ENCODE measurements at places on chromosomes 5 and 9.

DNA sequence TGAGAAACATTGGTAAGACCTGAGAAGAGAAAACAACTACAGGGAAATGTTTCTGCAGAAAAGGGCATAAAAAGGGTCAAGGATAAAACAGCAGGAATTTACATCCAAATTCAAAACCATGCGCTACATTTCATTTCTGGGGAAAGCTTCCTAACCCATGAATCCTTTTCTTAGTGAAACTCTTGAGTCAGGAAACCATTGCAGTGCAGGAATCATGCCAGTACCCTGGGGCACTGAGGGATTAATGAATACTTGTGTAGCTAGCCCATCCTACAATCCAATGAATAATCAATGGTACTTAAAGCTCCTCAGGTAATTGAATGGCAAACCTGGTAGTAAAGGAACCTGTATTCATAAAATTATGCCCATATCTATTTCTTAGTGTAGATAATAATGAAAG lies 580.5 kb downstream of the TLE1 start:
- no peak for DNase-seq

DNA sequence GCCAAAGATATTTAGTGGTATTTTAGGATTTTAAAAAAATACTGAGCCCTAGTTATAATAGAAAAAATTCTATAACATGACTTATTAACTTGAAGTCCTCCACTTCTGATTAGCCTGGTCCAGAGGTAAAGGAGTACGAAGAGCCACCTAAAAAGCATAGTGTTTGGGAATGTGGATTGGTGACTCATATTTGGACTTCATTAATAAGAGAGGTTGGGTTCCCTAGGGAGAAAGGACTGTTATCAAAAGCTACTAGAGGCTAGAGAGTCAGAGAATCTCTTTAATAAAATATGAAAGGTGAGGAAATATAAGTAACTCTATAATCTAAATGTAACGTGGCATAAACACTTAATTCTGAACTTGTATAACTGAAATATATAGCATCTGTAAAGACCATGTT lies 180.7 kb upstream of the TARS1 start:
- no peak for DNase-seq

DNA sequence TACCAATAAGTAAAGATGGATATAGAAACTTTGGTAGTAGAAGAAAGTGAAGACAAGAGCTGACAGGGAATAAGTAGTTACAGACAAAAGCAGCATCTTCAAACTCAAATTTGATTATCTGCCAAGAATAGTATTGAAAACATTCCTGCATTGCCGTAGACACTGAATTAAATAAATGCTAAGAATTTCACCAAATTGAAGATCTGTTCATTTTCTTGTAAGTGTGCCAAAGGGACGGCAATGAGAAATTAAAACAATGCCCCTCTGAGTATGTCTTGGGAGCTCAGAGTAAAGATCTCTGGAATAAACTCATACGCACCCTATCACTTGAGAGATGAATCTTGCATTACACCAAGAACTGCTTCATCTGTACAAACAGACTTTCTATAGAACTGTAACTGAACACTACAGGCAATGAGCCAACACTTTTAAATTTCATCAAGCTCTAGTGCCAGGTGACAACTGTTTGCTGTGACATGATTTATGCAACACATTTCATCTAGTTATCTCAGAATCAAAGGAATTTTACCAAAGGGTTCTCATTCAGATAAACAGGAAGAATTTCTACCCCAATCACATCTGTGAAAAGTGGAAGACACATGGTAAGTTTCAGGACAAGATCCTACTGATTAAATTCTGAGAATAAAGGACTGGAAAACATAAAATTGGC lies 66.9 kb downstream of the RFX3 start:
- no peak for DNase-seq

DNA sequence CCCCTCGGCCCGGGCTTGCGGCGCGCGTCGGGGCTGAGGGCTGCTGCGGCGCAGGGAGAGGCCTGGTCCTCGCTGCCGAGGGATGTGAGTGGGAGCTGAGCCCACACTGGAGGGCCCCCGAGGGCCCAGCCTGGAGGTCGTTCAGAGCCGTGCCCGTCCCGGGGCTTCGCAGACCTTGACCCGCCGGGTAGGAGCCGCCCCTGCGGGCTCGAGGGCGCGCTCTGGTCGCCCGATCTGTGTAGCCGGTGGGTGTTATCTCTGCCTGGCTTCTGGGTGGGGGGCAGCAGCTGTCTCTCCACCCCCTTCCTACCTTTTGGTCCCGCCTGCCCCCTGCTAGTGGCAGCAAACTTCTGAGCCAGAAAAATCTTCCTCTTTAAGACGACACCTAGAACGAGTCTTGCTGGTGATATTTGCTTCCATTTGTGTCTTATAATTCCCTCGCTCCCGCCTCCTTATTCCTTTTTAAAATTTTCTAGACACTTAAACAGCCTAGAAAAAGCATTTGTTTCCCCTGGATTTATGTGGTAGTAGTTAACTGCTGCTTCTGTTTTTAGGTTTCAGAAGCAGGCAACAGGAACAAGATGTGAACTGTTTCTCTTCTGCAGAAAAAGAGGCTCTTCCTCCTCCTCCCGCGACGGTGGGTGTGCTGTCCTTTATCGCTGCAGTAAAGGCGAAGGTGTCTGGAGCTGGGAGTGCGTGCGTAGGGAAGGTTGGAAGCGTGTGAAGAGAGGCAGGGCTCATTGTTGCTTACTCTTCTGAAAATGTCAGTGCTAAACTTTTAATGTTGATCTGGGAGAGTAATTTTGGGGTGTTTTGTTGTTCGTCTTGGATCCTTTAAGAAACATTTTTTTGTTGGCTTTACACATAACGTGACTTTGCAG lies 554 bp downstream of the JAK2 start:
- DNase-seq, result no peak

- no peak for DNase-seq
These were observed 17.5 kb downstream of the ADRA1B start for GRCh38 chr5:159933531-159934485.

DNA sequence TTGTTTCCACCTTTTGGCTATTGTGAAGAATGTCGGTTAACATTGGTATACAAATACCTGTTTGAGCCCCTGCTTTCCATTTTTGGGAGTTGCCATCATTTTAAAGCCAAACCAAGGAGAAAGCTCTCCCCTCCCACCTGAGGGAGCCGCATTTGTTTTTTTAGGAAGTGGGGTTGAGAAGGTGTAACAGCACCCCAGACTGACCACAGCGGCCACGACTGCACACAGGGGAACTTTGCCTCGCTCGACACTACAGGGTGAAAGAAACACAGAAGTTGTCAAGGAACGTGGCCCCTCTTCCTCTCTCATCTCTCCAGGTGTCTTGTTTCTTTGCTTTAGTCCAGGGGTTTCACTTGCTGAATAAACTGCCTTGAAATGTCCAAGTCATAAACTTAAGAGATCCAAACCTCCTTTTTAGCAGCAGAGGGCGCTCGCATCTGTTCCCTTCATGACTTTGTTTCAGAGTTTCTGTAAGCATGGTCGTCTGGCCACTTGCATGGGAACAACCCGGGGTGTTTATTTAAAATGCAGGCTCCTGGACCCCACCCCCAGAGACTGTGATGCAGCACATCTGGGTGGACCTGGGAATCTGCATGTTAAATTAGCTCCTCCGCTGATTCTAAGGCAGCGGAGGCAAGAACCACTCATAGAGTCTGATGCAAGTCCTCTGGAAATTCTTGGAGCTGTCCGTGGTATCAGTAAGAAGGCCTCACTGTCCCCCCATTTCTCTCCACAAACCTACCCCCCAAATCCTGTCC lies 2.1 kb upstream of the TTLL11 start:
- DNase-seq, result no peak

- DNase-seq, result no peak
These were observed 105.2 kb downstream of the RGS3 start for GRCh38 chr9:113568571-113569321.

DNA sequence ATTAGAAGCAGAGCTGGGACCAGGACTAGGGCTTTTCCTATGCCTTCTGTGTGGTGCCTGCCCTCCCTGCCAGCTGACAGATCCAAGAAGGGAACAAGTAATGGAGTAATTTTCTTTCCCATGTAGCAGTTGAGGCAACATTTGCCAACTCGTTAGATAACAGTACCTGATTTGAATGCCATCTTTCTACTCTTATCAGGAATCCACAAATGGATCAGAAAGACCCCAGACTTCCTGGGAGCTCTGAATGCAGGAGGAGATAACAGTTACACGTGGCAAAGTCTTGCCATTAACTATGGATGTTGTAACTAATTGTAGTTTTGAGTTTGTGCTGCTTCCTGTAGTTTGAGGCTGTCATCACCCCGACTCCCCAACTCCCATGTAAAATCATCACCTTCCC lies 39.2 kb downstream of the RCL1 start:
- no peak for DNase-seq

DNA sequence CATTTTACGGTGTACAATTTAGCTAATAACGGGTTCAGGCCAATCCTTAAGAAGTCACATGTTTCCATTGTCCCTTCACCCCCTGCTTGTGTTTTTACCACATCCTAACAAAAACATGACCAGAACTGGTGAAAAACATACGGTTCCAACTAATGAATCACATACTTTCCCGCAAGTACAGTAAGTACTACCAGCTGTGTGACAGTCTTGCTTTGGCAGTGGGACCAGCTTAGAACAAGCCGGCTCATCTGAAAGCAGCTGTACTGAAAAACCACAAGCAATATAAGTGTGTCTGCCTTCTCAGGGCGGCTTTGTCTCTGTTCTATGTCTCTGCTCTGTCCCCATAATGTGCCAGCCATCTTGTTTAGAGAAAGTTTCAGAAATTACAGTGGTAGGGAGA lies 242.5 kb downstream of the BNC2 start:
- no peak for DNase-seq

GRCh38 chr9:133845440-133845839 lies 107.3 kb upstream of the SARDH start:
- DNase-seq, result no peak

- no peak for DNase-seq
These were observed 90.5 kb upstream of the AGXT2 start for GRCh38 chr5:35138232-35138631.

DNA sequence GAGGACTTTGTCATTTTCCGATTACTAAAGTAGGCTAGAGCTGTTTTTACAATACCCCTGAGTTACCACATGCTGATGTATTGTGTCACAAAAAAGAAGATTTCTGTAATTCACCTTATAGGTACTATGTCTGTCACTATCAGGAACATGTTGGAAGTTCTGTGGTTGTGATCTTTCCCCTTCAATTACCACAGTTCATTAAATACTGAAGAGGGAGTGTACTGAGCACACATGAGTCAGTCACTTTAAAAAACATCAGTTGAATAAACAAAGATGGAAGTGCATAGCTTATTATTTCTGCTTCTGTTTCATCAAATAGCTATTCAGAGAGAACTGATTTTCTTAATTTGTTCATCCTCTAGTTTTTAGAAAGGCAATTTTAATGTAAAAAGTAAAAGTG lies 31.7 kb downstream of the AP3S1 start:
- DNase-seq, result no peak

DNA sequence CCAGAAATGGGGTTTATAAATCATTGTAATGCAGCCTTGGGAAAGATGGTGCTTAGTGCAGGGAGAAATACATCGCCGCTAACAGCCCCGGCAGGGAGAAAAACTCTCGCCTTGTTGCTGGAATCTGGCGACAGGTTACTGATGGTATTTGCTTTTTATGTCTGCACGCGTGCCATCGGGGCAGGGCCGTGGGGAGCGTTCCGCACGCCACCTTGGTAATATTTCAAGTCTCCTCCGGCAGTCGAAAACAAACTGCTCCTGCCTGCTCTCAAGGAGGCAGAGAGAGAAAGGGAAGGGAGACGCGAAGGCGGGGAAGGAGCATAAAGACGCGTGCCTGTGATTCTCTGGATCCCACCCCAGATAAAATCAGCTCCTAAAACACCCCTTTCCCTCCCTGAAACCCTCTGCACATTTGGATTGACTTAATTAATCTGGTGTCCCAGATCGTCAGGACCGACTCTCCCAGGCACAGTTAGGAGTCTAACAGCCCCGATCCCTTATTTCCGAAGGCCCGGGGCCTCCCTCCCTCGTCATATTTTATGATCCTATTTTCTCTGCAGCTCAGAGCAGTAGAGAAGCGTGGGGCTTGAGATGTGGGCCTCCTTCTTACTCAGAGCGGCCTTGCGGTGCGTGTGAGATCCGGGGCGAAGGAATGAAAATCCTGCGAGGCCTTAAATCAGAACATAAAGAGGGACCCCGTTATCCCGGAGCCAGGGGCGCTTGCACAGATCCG lies 47.7 kb downstream of the CFAP77 start:
- DNase-seq, result no peak

DNA sequence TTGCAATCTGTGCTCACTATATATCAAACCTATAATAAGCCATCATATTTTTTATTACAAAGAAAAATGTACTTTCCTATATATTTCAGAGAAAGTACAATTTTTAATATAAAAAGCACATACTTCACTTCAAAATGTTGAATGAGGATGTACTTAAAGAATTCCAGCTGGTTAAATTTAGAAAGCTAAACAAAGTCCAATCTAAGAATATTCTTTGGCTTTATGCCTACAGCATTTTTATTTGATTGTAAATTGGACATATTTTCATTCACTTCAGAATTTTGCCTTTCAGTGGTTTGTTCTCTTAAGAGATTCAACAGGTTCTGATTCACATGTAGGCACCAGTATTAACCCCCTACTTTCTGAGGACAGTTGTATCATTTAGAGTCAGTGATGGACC lies 533.8 kb downstream of the CAAP1 start:
- no peak for DNase-seq

- no peak for DNase-seq
These were observed 18.7 kb downstream of the HSD17B4 start for GRCh38 chr5:119470851-119471451.

- no peak for DNase-seq
These were observed 423.3 kb downstream of the EFNA5 start for GRCh38 chr5:107247427-107247826.

- DNase-seq, result no peak
These were observed 31.7 kb downstream of the ITK start for GRCh38 chr5:157212307-157212706.

DNA sequence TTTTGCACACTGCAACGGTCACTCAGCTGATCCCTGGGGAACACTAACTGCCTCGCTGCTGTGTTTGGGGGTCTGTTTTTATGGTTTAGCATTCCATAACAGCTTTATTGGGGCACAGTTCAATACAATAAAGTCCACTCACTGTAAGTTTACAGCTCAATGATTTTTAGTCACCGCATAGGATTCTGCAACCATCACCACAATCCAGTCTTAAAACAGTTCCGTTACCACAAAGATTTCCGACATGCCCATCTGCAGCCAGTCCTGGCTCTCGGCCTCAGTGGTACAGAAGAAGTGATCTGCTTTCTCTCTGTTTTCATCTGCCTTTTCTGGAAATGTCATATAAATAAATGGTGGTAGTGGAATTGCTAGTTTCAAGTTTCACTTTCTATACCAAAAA lies 23.6 kb downstream of the OR2V2 start:
- no peak for DNase-seq

- no peak for DNase-seq
These were observed 180.6 kb upstream of the PAPPA start for GRCh38 chr9:115972843-115973595.

Data from esophagus squamous epithelium (tissue), 5 donors.